Esophagus muscularis mucosa (tissue), 4 donors: ENCODE measurements at places on chromosomes 3 and 15. TPM values are rescaled to one million over a fixed set of nuclear protein-coding genes. Genes with fewer than 3 reads are reported as not detected.

EXOSC7 gene
- 32.6 TPM for total RNA-seq

SLC2A2 gene
- not detected for total RNA-seq

RAB8B gene
- 36.3 TPM for total RNA-seq

MUC20 gene
- 2.5 TPM for total RNA-seq

GOLGA8J gene
- total RNA-seq = not detected

SSR3 gene
- total RNA-seq = 211 TPM

LRTM1 gene
- total RNA-seq = not detected

ZBTB20 gene
- total RNA-seq = 112 TPM

WDR93 gene
- 0.42 TPM for total RNA-seq

IGF1R gene
- 95.3 TPM for total RNA-seq

CCDC54 gene
- not detected for total RNA-seq

C3orf85 gene
- total RNA-seq = not detected

CAND2 gene
- 26.8 TPM for total RNA-seq

PIERCE2 gene
- 3.8 TPM for total RNA-seq

CNTN6 gene
- not detected for total RNA-seq

GOLGA8M gene
- total RNA-seq = not detected

RFC4 gene
- 12.2 TPM for total RNA-seq

ASB14 gene
- not detected for total RNA-seq

C15orf61 gene
- 4.8 TPM for total RNA-seq

MME gene
- 6.5 TPM for total RNA-seq

MOBP gene
- not detected for total RNA-seq
